Activated naive CD8-positive, alpha-beta T cell treated with anti-CD3 and anti-CD28 coated beads for 36 hours (primary cell): ENCODE measurements at places on chromosomes 11 and 22. TPM values are rescaled to one million over a fixed set of nuclear protein-coding genes. Genes with fewer than 3 reads are reported as not detected.
A peak's percentile ranks its signal among the peaks of the same experiment; 100 is the strongest.

Gene KRTAP5-11
- total RNA-seq, result not detected

Gene MED15
- 91.8 TPM for total RNA-seq

Gene OR11H1
- total RNA-seq, result not detected

Gene AMPD3
- total RNA-seq, result 20.2 TPM

Gene POLR2F
- 140 TPM for total RNA-seq

- no peak for DNase-seq
Observed at GRCh38 chr22:28903729-28904128, 20.4 kb downstream of the ZNRF3 start.

GRCh38 chr11:124315052-124315451, 1.3 kb upstream of the OR8D1 start:
- DNase-seq, result no peak

DNA sequence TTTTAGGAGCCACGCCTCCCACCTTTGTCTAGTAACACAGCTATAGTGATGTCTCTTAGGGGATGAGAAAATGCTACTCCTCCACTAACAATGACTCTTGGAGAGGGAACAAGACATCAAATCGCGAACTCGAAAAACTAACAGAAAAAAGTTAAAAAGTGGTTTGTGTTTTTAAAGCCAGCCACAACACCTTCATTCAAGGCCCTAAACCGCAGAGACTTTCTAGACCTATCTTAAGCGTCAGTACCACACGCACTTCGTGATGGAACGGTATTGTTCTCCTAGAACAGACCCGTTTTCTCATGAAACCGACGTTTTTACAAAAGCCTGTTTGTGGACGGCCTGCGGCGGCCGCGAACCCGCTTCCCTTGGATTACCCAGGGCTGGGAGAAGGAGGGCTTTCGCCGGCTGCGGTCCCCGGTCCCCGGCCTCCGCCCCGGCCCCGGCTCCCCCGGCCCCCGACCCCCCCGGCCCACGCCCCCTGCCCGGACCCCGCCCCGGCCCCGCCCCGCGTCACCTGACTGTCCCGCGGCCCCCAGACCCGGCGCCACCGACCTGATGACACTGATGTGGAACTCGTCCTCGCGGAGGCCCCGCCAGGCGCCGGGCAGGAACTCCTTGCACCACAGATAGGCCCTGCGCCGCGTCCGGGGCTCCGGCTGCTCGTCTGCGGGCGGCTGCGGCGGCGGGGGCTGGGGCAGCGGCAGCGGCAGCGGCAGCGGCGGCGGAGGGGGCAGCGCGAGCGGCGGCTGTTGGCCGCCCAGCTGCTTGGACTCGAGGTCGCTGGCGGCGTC, 718 bp downstream of the CHKA start:
- DNase-seq, result peak; percentile 58

DNA sequence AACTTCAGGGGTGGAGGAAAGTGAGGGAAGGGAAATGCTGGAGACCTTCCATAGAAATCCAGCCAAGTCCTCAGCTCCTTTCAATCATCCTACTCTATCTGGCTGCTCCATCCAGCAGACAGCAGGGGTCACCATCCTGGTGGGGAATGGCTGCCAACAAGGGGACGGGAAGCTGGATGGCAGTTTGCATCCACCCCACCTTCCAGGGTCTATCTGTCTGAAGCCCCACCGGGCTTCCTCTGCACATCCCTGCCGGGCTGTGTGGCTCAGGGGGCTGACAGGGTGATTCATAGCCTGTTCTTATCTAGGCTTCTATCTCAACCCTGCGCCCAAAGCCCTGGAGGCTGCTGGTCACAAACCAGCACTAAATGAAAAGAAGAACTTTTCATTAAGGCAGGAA, 1.1 kb downstream of the SYTL2 start:
- peak; percentile 18 for DNase-seq

DNA sequence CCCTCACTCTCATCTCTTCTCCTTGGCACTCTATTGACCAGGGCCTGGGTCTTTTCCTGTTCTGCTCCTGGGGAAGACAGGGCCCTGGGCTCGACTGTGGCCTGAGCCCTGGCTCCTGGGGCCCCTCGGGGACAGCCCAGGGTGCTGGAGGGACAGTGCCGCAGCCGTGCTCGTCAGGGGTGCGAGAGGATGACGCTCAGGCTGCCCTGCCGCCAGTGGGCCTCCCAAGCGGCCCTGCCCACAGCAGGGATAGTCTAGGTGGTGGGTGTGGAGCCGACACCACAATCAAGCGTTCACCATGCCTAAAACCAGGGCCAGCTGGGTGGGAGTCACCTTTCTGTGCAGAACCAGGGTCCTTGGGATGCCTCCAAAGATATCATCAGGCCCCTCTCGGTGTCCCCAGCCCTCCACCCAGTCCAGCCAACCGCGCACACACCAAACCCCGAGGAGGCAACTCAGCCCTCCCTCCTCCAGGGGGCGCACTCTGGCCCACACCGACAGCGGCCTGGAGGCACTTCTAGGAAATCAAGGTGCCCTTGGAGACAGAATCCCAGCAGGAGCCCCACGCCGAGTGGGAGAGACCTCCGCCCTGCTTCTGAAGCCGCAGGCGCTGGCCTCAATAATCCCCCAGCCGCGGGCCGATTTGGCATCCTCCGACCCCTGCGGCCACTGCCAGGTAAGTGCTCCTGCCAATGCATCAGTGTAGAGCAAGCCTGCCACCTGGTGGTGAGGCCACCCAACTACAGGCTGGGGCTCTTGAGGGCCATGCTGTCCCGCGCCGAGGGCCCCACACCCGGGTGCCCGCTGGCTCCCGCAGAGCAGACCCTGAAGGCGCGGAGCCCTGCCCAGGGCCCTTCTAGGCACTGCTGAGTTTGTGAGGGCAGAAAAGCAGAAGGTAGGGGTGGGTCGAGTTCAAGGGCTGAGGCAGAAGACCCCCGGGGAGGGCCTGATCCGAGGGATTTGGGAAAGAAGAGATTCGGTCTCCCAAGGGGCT, 496.4 kb downstream of the BUD13 start:
- peak; percentile 78 for DNase-seq

- DNase-seq, result peak; percentile 61
Observed at GRCh38 chr22:43151251-43152002, at the start of gene TSPO. Gene TSPO (plus strand): TSS chr22:43151559. CDS start chr22:43159239, 7,680 bp downstream.

- DNase-seq, result no peak
Observed at GRCh38 chr11:97905101-97905500, 1115.6 kb upstream of the CNTN5 start.

- no peak for DNase-seq
Observed at GRCh38 chr11:629237-629583, 2.2 kb upstream of the SCT start.

DNA sequence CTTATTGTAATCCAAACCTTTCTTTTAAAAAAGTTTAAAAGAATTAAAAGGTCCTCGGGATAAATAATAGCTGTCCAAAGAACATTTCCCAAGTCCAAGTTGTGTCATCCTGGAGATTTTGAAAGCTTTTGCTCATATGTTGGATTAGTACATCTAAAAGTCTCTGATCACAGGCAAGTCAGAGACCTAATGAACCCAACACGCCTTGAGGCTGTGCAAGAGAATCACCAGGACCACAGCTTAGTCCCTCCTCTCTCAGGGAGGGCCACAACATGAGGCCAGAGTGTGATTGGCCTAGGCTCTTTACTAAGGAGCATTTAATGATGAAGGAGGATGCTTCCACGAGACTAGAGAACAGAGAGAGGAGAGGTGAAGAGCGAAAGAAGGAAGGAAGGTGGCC, 98.7 kb upstream of the OR5AK2 start:
- no peak for DNase-seq

DNA sequence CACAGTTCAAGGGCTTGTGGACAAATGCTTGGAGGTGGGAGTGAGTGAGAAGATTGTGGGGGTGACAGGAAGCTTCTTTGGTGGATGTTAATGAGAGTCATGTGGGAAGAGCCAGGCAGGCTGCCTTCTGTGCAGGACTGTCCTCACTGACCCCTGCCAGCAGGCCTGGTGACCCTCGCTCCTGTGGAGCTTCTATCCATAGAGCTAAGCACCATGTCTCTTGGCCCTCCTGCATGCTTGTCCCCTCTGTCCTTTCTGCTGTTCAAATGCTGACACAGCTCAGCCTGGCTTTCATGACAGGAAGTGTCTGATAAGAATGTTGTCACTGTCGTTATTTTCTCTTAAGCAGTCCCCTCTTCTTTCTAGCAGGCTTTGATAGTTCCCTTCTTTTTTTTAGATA, 37.6 kb downstream of the NAT10 start:
- no peak for DNase-seq

DNA sequence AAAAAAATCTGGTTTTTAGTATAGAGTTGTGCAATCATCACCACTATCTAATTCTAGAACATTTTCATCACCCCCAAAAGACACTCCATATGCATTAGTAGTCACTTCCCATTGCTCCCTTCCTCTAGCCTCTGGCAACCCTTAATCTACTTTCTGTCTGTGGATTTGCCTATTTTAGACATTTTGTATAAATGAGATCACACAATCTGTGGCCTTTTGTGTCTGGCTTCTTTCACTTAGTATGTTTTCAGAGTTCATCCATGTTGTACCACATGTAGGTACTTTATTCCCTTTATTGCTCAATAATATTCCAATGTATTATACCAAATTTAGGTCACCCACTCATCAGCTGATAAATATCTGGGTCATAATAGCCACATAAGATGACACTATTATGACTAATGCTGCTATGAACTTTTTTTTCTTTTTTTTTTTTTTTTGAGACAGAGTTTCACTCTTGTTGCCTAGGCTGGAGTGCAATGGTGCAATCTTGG, 67.5 kb upstream of the SCUBE2 start:
- DNase-seq, result no peak

- DNase-seq, result no peak
Observed at GRCh38 chr11:73400293-73400692, 24.1 kb downstream of the RELT start.

DNA sequence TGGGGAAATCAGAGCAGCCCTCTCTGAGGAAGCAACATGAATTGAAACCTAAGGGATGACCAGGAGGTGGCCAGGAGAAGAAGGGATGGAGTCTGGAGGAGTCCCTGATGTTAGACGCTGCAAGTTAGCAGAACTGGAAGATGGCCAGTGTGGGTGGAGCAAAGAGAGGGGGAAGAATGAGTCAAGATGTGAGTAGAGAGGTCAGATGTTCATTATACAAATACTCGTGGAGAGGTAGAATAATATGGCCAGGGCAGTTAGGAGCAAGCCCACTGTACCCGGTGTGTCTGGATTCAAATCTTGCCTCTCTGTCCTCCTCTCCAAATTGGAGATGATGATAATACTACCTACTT, 242.0 kb downstream of the TENM4 start:
- no peak for DNase-seq

DNA sequence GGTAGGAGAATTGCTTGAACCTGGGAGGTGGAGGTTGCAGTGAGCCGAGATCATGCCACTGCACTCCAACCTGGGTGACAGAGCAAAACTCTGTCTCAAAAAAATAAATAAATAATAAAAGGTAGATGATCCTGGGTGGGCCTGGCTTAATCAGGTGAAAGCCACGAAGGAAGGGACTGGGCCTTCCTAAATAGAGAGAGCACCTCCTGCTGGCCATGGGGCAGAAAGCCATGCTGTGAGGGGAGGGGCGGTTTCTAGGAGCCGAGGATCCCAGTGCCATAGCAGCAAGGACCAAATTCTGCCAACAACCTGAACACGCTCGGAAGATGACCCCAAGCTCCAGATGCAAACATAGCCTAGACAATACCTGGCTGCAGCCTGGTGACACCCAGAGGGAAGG, 24.5 kb upstream of the DGKZ start:
- no peak for DNase-seq

- no peak for DNase-seq
Observed at GRCh38 chr11:58641803-58642581, 19.5 kb downstream of the CNTF start.

- DNase-seq, result peak; percentile 81
Observed at GRCh38 chr22:44975427-44976262, 34.2 kb downstream of the PHF21B start.

DNA sequence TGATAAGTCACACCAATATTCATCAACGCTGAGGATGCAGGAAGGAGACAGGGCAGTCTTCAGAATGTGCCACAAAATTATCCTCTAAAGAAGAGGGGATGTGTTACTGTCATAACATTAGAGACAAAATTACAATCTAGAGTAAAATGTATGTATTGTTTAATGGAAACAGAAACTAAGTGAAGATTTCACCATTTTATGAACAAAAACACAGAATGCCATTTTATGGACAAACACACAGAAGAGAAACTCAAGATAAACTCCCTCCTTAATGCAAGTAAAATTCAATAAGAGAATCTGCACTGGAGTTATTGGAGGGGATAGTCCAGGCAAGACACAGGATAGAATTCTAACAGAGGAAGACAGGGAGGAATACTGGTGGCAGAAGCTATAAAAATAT, 62.8 kb downstream of the LARGE2 start:
- no peak for DNase-seq

DNA sequence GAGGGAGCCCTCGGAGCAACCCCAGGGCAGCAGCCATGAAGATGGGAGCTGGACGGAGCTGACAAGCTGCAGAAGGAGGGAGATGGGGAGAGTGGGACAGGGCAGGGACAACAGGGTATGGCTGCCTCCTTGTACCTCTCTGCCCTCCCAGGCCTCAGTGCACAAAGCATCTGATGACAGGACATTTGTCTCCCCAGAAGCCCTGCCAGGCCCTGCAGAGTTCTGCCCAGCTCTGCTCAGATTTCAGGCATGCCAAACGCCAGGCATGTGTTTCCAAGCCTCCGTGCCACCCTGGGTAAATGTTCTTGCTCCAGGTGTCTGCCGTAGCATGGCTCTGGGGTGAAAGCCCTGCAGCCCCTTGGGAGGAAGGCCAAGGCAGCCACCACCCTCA, 1.1 kb upstream of the IFITM10 start:
- no peak for DNase-seq

- no peak for DNase-seq
Observed at GRCh38 chr11:102005306-102005705, 41.9 kb upstream of the CFAP300 start.

DNA sequence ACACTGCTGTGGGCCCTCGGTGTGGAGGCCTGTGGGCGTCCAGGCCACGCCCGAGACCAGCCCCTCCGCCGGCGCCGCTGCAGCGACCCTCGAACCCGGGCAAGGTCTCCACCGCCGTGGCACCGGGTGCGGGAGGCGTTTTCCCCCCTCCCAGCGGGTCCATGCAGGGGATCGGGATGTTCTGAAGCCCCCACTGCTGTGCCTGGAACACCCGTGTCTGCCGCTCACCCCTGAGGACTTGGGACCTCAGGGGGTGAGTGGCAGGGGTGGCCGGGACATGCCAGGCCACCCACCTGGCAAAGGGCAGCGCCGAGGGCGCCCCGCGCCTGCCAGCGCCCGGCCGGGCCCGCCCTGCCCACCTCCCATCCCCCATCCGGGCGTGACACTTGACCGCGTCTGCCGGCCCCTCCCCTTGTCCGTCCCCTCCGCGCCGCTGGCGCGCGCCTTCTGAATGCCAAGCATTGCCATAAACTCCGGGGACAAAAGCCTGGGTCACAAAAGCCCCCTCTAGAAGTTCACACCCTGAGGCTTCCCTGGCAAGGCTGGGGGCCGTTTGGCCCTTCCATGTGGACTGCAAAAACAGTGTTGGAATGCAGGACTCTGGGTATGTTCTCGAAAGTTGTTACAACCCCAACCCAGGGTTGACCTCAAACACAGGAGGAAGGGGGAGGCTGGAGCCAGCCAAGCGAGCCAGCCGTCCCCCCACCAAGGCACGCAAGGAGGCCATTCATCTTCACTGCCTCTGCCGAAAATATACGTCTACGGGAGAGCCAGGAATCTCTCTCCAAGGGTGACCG, 819 bp upstream of the KCNQ1OT1 start:
- peak; percentile 36 for DNase-seq

GRCh38 chr11:34910817-34911216, 5.4 kb downstream of the APIP start:
- no peak for DNase-seq
